Vein endothelial cell (primary cell): ENCODE measurements at places on chromosomes 1 and 21. TPM values are rescaled to one million over a fixed set of nuclear protein-coding genes. Genes with fewer than 3 reads are reported as not detected.

Gene PTCH2
- under 0.01 and 0.29 TPM in 2 replicates for total RNA-seq

Gene NUF2
- 8.5 and 23.5 TPM in 2 replicates for total RNA-seq

Gene TRIM46
- total RNA-seq: 6.9 and 12.0 TPM in 2 replicates

Gene KRTAP13-2
- not detected in 2 replicates for total RNA-seq

Gene CDCA8
- total RNA-seq: 8.8 and 18.6 TPM in 2 replicates

Gene DAB1
- under 0.01 TPM in 1 of 2 replicates, not detected in the other for total RNA-seq

Gene RTCA
- total RNA-seq: 32.0 and 43.5 TPM in 2 replicates

Gene ANGPTL1
- total RNA-seq: under 0.01 TPM in 2 replicates

Gene MTF2
- 39.8 and 40.8 TPM in 2 replicates for total RNA-seq

Gene FMN2
- under 0.01 and 0.19 TPM in 2 replicates for total RNA-seq

Gene SPATA45
- not detected in 2 replicates for total RNA-seq

Gene MTARC2
- 8.7 and 14.7 TPM in 2 replicates for total RNA-seq

Gene B3GALT2
- total RNA-seq: 0.33 and 0.67 TPM in 2 replicates

Gene STUM
- total RNA-seq: under 0.01 TPM in 1 of 2 replicates, not detected in the other

Gene TNFRSF18
- total RNA-seq: not detected in 2 replicates
